CD4-positive, alpha-beta T cell treated with Interferon alpha-2 for 1 hour (primary cell): ENCODE measurements at places on chromosomes 2 and 18.

DNA sequence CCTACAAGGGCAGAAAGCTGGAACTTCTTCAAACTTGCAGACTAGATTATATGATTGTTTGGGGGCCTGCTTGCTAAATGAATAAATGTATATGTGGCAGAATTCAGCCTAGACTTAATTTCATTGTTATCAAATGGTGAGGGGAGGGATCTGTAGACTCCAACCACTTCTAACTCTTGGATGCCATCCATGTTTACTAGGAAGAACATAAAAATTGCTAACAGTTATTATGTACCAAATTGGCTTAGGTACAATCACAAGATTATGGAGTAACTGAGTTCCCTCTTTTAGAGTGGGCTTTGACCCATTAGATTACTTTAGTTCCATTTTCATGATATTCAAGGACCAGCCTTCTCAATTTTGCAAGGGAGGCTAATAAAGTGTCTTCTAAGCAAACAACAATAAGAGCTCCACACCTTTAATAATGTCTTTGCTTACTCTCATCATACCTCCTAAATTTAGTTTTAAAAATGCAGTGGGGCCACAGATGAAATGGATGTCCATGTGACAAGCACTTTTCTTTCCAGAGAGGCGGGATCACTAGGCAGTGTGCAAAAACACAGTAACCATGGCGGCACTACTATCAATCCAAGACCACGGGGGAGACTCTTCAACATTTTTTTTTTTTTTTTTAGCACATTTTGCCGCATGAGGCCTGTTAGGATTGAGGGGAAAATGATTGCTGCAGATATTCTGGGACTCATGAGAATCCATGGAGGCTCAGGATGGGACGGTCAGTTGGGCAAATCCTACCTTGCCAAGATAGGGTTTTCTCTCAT is 217.6 kb upstream of the SPRED2 start:
- DNase-seq = no peak

- DNase-seq = peak; percentile 22
These were observed 57.4 kb upstream of the PCBP1 start for GRCh38 chr2:70029814-70030409.

GRCh38 chr2:51535763-51536162 is 503.8 kb upstream of the NRXN1 start:
- no peak for DNase-seq

DNA sequence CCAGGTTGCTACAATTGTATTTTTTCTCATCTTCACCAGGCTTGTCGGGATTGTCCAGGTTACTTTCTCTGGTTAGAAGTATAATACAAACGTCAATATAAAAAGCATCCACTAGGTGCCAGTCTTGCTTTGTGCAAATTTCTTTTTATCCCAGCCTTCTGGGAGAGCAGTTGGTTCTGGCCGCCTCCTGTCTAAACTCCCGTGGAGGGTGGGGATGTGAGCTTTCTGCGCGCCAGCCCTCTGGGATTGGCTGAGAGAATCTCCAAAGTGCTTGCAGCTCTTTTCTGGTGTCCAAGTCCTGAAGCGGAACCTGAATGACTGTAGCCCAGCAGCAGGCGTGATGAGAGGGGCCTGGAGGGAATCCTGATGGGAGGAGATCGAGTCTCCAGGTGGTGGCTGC is 22.4 kb upstream of the TOGARAM2 start:
- peak; percentile 75 for DNase-seq

- DNase-seq = no peak
These were observed 20.3 kb downstream of the SEH1L start for GRCh38 chr18:12968115-12968514.

- no peak for DNase-seq
These were observed 122.6 kb downstream of the CABLES1 start for GRCh38 chr18:23257686-23258565.

- DNase-seq = no peak
These were observed 38.6 kb downstream of the ST6GAL2 start for GRCh38 chr2:106847366-106847765.

- DNase-seq = no peak
These were observed 247.4 kb downstream of the XIRP2 start for GRCh38 chr2:167135706-167136105.

DNA sequence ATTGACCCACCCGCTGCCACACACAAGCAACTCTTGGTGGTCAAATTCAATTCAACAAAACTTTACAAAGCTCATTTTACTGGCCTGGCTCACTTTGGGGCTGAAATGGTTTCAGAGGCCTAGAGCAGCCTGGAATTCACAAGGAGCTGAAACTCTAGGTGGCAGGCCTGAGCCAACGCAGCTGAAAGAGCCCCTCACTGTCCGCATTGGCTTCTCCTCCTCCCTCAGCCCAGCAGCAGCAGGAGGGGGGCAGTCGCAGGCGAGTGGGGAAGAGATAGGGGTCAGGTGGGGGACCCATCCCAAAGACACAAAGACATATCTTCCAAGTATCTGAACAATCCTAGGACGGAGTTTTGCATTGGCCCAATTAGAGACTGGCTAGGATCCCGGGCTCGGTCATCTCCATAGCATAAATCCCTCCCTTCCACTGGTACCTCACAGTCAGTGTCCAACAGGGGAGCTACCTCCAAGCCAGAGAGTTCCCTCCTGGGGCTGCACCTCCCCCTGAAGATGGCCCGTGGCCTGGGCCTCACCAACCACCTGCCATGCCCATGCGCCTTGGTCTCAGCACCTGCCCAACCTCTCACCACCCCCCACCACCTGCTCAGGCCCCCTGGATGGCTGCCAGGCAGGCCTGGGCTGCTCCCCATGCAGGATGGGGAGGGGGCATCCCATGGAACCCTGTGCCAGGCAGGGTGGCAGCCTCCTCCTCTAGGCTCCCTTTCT is 113.4 kb downstream of the ZBTB7C start:
- no peak for DNase-seq

DNA sequence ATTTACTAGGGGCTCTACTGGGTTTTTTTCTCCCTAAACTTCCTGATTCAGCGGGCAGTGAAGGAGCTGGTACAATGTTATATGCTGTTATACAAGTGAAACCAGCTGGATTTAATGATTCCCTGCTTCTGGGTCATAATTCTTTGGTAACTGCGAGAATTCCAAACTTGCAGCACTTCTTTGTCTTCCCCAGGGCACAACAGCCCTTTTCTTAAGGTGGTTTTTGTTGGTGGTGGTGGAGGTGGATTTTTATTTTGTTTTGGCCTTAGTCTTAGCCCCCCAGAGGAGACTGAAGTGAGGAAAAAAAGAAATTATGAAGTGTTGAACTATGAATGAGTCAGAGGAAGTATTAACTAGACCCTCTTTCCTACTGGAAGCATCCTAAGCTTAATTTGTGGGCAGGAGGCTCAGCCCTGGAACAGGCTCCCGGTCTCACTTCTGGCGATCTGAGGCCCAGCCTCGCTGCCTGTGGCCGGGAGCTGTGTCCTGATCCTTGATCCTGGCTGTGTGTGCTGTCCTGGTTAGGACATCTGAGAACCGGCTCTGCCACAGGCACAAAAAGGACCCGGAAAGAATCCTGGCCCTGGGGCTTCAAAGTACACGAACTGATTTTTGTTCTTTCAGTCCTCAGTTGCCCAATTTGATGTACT is 141.9 kb downstream of the LYPD6B start:
- DNase-seq = no peak

- DNase-seq = no peak
These were observed 171.0 kb downstream of the SRBD1 start for GRCh38 chr2:45439788-45440773.

DNA sequence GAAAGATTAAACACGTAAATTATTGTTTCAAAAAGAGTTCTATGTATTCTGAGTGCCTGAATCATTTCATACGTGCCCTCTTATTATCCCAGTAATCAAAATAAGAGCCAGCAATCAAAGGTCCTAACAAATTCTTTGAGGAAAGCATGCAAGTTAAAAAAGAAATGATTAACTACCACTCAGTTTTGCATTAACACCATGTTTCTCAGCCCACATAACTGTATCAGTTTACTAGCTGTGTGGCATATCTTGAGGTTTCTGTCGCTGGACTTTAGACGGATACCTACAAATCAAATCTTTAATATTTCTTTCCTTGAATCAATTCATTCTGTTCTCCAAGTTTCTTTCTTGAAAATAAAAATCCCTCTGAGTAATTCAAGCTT is 668.9 kb upstream of the CHAC2 start:
- no peak for DNase-seq

GRCh38 chr18:69795791-69796190 is 151.9 kb downstream of the CD226 start:
- DNase-seq = no peak

GRCh38 chr2:9114458-9114857 is 92.2 kb upstream of the ASAP2 start:
- DNase-seq = no peak

DNA sequence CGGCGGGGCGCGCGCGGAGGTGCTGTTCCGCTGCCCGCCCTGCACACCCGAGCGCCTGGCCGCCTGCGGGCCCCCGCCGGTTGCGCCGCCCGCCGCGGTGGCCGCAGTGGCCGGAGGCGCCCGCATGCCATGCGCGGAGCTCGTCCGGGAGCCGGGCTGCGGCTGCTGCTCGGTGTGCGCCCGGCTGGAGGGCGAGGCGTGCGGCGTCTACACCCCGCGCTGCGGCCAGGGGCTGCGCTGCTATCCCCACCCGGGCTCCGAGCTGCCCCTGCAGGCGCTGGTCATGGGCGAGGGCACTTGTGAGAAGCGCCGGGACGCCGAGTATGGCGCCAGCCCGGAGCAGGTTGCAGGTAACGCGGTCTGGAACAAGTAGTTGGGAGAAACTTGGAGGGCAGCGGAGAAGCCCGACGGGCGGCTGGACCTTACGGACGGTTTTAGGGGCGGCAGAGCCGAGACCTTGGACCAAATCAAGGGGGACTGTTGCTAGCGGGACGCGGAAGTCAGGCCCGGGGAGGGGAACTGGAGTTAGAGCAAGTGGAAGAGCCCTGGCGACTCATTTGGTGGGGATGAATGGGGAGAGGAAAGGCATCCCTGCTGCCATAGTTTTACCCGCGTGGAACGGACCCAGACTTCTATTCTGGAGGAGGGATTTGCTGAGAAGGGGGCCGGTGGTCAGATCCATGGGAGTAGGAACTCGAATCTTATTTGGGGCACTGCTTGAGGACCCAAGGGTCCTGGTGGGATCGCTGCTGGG is 573 bp downstream of the IGFBP2 start:
- no peak for DNase-seq

DNA sequence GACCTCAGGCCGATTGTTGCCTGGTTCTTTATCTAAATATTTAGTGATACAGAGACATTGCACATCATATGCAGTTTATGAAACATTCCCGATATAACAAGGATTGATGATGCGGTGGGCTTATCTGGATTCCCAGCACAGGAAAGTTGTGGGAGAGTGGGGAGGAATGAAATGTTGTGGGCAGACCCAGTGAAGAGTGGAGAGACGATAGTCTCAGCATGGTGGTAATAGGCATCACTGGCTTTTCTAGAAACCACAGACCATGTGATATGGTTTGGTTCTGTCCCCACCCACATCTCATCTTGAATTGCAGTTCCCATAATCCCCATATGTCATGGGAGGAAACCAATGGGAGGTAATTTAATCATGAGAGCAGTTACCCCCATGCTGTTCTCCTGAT is 34.8 kb upstream of the RND3 start:
- no peak for DNase-seq

DNA sequence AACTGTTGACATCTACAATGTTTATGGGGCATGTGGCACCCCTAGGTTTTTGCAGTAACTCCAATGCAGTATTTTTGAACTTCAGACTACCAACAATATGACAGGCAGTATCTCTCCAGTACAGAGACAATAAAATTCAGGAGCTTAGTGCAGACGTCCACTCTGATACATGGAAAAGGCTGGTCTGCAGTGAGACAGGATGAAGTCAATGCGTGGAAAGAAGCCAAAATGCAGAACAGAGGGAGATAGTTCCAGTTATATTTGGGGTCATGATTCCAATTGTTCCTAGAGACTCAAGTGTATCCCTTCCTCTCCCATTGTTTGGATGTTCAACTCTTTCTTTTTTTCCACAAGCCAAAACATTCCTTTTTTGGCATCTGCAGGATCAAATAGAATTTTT is 18.7 kb upstream of the SMAD2 start:
- DNase-seq = no peak

GRCh38 chr2:240890691-240891090 is 5.3 kb downstream of the MAB21L4 start:
- no peak for DNase-seq

GRCh38 chr18:47932603-47933002 is 2.1 kb upstream of the SMAD2 start:
- DNase-seq = peak; percentile 10

DNA sequence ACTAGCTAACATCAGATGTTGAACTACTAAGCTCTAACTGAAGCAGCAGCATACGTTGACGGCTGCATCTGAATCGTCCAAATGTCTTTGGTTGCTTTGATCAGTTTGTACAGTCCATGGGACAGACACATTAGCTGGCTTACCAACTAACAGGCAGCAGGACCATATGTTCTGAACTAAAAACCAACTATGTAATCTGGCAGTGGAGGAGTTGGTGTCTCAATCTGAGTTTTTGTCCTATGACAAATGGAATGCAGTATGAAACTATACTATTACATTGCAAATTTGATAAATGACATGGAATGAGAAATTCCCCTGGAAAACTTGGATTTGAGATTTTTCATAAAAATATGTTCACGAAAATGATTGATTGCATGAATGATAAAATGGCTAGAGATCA is 79.5 kb downstream of the EPHA4 start:
- DNase-seq = no peak

- DNase-seq = no peak
These were observed 695 bp upstream of the SCYGR2 start for GRCh38 chr2:227597998-227598397.

DNA sequence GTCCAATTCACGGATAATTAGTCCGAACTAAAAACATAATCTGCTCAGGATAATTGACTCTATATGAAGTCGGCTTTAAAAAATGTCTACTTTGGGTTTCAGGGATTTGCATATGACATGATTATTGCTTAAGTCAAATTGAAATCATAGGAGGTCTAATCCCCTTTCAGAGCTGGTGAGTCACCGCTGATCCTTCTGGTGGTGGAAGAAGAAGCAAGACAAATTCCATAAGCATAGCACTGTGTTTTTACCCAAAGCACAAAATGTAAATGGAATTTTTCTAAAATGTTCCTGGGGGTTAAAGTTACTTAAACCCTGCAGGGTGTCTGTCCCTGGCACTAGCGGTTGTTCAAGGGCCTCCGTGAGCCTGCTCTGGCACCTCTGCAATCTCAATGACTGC is 460.2 kb downstream of the LRATD1 start:
- no peak for DNase-seq

DNA sequence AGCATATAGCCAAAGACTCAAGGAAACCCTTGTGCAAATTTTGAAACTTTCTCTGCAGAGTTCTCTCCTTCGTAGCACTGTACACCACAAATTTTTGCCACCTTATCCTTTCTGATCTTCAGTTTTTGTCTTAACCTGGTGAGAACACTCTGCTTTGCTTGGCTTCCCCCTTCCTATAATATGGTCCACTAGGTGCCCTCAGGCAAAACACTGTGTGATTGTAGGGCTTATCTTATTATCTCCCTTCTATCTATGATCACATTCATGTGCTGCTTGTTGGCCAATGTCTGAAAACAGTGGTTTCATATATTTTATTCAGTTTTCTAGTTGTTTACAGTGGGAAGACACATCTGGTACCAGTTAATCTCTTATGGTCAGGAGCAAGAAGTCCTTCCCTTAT is 111.1 kb downstream of the MTX2 start:
- DNase-seq = no peak

- DNase-seq = no peak
These were observed 172.1 kb downstream of the CBLN2 start for GRCh38 chr18:72372076-72372475.
